ENCODE measurements at places on chromosomes 1 and 21.

GRCh38 chr1:196997423-196997822 lies 20.1 kb downstream of the CFHR5 start:
- no peaks in the 10 kb centered on the region for H3K4me1 ChIP-seq
- no peak for DNase-seq
- no peak overlapping the region for H3K27ac ChIP-seq
- H3K36me3 ChIP-seq, result no peaks in the 10 kb centered on the region

DNA sequence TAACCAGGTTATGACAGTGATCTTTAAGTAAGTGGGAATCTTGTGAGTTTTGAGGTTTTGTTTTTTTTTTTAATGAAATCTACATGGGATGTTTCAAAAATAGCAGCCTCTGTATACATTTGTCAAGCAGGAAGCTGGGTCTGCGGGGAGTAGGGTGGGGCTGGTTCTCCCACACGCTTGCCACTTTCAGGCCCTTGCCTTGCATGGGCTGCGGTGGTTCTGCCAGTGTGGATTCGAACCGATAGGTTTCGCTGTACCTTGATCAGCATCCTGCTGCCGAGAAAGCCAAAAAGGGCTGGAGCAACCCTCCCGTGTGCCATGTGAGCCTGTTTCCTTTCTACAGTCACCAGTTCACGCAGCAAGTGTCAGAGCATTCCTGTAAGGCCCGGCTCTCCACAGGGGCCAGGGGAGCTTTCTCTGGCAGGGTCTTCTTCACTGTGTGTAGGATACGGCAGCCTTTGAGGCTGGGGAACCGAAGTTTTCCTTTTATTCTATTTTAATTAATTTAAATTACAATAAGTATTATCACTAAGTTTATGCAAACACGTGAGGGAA lies 79.2 kb upstream of the SAMD11 start:
- H3K27me3 ChIP-seq, result no peaks in the 10 kb centered on the region
- H3K4me3 ChIP-seq, result no peak overlapping the region
- no peaks in the 10 kb centered on the region for H3K36me3 ChIP-seq
- no peak for DNase-seq
- no peaks in the 10 kb centered on the region for H3K4me1 ChIP-seq
- no peak overlapping the region for H3K27ac ChIP-seq

DNA sequence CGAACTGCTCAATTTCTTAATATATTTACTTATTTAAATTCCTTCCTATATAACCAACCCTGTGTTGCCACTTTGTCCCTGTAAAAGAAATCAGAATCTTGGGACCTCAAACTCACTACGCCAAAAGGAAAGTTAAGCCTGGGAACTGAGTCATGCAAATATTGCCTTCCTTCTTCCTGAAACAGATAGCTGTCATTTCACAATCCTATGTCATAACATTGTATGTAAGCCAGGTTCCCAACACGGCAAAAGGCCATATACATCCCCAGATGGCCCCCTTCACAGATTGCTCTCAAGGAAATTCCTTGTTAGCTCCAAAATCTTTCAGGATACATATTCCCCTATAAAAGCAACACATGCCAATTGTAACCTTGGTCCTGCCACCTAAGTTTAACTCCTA lies 39.7 kb downstream of the C21orf91 start:
- peak; percentile 63 for DNase-seq
- H3K4me3 ChIP-seq, result no peak overlapping the region
- H3K27ac ChIP-seq, result peak overlapping the region; percentile 70
- H3K36me3 ChIP-seq, result no peaks in the 10 kb centered on the region
- no peaks in the 10 kb centered on the region for H3K27me3 ChIP-seq

GRCh38 chr1:190479050-190479397 lies 1.4 kb upstream of the BRINP3 start:
- H3K27me3 ChIP-seq, result peaks cover 61% of the 10 kb centered on the region
- H3K4me1 ChIP-seq, result peaks cover 3% of the 10 kb centered on the region
- H3K36me3 ChIP-seq, result no peaks in the 10 kb centered on the region
- DNase-seq, result no peak
- H3K27ac ChIP-seq, result no peak overlapping the region

- H3K27me3 ChIP-seq, result peaks cover 7% of the 10 kb centered on the region
- H3K4me3 ChIP-seq, result no peak overlapping the region
- no peaks in the 10 kb centered on the region for H3K4me1 ChIP-seq
- no peak for DNase-seq
- peaks cover 24% of the 10 kb centered on the region for H3K36me3 ChIP-seq
- H3K27ac ChIP-seq, result no peak overlapping the region
These were observed 26.6 kb downstream of the POFUT2 start for GRCh38 chr21:45261093-45261492.

GRCh38 chr21:33403786-33404585 lies 773 bp downstream of the IFNGR2 start:
- H3K27ac ChIP-seq, result peak overlapping the region; percentile 98
- peak; percentile 41 for DNase-seq
- H3K4me3 ChIP-seq, result peak overlapping the region; percentile 99
- no peaks in the 10 kb centered on the region for H3K27me3 ChIP-seq
- peaks cover 83% of the 10 kb centered on the region for H3K4me1 ChIP-seq
- peaks cover 19% of the 10 kb centered on the region for H3K36me3 ChIP-seq

GRCh38 chr1:175317779-175318178 lies 125.2 kb upstream of the KIAA0040 start:
- DNase-seq, result no peak
- no peak overlapping the region for H3K27ac ChIP-seq
- no peaks in the 10 kb centered on the region for H3K36me3 ChIP-seq
- H3K27me3 ChIP-seq, result no peaks in the 10 kb centered on the region
- H3K4me1 ChIP-seq, result peaks cover 4% of the 10 kb centered on the region

DNA sequence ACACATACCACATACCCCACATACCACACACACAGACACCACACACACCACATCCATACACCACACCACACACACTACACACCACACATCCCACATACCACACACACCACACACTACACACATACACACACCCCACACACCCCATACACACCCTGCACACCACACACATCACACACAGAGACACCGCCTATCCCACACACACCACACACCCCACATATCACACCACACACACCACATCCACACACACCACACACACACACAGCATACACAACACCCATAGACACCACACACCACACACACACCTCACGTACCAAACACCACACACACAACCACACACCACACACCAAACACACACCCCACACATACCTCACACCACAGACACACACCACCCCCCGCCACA lies 68.3 kb downstream of the SLC9A1 start:
- no peak for DNase-seq
- no peaks in the 10 kb centered on the region for H3K36me3 ChIP-seq
- H3K4me3 ChIP-seq, result no peak overlapping the region
- H3K27me3 ChIP-seq, result no peaks in the 10 kb centered on the region
- no peaks in the 10 kb centered on the region for H3K4me1 ChIP-seq

DNA sequence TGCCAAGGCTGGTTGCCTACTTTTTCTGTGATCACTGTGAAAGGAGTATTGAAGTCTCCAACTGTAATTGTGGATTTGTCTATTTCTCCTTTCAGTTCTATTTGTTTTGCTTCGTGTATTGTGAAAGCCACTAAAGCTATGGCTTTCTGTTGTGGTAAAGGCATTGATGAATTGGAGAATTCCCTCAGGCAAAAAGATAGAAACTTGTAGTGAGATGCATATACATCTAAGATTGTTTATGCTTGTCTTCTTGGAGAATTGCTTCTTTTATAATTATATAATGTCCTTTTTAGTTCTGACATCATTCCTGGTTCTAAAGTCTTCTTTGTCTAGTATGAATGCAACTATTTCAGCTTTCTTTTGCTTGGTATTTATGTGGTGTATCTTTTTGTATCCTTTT lies 36.8 kb downstream of the SWT1 start:
- H3K36me3 ChIP-seq, result no peaks in the 10 kb centered on the region
- H3K27me3 ChIP-seq, result no peaks in the 10 kb centered on the region
- H3K4me1 ChIP-seq, result no peaks in the 10 kb centered on the region
- H3K4me3 ChIP-seq, result no peak overlapping the region
- no peak for DNase-seq
- H3K27ac ChIP-seq, result no peak overlapping the region

DNA sequence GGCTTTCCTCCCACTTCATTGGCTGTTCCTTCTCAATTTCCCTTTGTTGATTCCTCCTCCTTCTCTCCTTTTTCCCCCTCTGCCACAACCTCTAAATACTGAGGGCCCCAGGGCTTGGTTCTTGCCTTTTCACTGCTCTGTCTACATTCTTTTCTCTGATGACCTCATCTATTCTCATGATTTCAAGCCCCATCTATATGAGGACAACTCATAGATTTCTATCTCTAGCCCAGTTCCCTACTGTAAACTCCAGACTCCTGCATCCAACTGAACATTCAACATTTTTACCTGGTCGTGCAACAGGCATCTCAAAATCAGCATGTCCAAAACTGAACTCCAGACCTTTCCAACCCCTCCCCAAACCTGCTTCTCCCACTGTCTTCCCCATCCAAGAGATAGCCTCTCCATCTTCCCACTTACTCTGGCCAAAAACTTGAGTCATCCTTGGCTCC lies 11.5 kb upstream of the SLC9A1 start:
- no peaks in the 10 kb centered on the region for H3K36me3 ChIP-seq
- H3K4me3 ChIP-seq, result no peak overlapping the region
- no peaks in the 10 kb centered on the region for H3K27me3 ChIP-seq
- H3K27ac ChIP-seq, result no peak overlapping the region
- DNase-seq, result no peak

DNA sequence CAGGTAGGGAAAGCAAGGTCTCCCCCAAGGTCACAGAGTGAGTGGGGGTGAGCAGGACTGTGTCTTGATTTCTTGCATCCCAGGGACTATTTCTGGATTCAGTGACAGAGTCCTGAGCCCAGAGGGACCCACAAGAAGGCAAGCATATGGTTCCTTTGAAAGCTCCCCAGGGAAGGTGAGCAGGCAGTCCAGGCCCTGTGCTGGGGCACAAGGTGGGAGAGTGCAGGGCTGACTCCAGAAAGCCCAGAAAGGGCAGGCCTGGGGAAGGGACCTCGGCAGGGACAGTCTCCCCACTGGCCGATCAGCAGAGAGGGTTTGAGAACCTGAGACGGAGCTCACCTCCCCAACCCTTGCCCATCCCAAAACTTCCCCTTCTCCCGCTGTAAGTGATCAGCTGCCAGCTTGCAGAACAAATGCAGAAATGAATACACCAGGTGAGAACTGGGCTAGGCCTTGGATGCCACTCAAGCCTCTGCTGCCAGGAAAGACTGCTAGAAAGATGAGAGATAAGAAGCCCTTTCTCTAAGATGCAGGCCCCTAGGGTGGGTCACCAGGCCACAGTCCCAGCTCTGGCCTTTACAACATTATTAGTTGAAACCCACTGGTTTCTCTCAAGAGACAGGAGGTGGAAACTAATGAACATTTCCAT lies 121.0 kb downstream of the GLIS1 start:
- no peak overlapping the region for H3K4me3 ChIP-seq
- no peak overlapping the region for H3K27ac ChIP-seq
- no peaks in the 10 kb centered on the region for H3K27me3 ChIP-seq
- no peaks in the 10 kb centered on the region for H3K36me3 ChIP-seq
- no peak for DNase-seq
- no peaks in the 10 kb centered on the region for H3K4me1 ChIP-seq

- no peak for DNase-seq
- peaks cover 73% of the 10 kb centered on the region for H3K27me3 ChIP-seq
- H3K27ac ChIP-seq, result no peak overlapping the region
- no peaks in the 10 kb centered on the region for H3K4me1 ChIP-seq
- H3K4me3 ChIP-seq, result no peak overlapping the region
These were observed 9.6 kb downstream of the CAMK2N1 start for GRCh38 chr1:20476265-20477038.

- no peaks in the 10 kb centered on the region for H3K27me3 ChIP-seq
- no peak overlapping the region for H3K27ac ChIP-seq
- H3K36me3 ChIP-seq, result no peaks in the 10 kb centered on the region
- DNase-seq, result no peak
- H3K4me3 ChIP-seq, result no peak overlapping the region
These were observed 38.5 kb downstream of the IER5 start for GRCh38 chr1:181126871-181127587.

GRCh38 chr1:244796719-244797406 lies 38.6 kb upstream of the COX20 start:
- no peak overlapping the region for H3K4me3 ChIP-seq
- no peak overlapping the region for H3K27ac ChIP-seq
- no peaks in the 10 kb centered on the region for H3K4me1 ChIP-seq
- H3K27me3 ChIP-seq, result no peaks in the 10 kb centered on the region

DNA sequence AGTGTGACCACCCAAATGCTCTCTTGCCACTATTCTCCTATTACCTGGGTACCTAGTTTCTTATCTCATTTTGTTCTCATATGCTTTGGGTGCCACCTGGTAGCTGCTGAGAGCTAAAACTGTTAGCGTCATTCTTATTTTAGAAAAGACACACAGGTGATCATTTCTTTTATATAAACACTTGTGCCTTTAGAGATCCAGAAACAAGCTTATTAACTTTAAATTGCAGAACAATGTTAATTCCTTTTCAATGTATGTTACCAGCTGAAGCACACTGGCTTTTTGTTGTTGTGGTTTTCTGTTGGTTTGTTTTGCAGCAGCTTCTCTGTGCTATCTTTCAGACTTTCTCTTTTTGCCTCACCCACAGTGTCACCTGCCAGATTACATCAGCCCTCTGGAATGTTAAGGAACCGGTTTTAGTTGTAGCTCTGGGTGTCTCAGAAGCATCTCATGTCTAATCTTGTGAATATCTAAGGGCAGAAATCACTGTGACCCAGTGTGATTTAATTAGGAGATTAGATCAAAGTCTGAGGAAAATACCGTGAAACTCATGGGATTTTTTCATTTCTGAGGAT lies 43.4 kb upstream of the SLC19A2 start:
- H3K36me3 ChIP-seq, result peaks cover 97% of the 10 kb centered on the region
- no peak overlapping the region for H3K27ac ChIP-seq
- H3K4me3 ChIP-seq, result no peak overlapping the region
- no peaks in the 10 kb centered on the region for H3K27me3 ChIP-seq
